ENCODE measurements at places on chromosomes 2 and 18.

DNA sequence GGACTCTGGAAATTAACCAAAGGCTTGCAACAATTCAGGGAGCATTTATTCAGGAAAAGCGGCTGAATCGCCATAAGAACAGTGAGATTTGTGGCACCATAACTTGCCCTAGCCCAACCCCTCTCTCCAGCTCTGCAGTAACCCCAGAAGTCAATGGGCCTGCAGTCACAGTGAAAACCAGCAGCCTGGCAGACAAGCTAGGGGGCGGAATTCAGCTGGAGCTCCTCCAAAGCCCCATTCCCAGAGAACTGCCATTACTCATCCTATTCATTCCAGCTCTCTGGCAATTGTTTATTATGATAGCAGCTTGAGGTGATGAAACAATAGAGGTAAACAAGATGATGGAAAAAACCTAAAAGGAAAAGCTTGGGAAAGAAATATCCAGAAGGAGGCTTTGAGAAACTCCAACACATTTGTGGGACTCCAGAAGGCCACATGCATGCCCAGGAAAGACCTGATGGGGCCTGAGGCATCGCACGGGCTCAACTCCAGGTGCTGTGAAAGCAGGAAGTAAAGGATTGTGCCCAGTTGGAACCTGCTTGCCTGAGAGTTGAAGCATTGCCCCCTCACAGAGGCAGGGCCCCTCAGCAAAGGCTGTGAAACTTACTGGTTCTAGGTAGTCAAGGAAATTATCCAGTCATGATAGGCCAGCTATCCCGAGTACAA is 126.7 kb downstream of the TWIST2 start:
- no peak for DNase-seq

DNA sequence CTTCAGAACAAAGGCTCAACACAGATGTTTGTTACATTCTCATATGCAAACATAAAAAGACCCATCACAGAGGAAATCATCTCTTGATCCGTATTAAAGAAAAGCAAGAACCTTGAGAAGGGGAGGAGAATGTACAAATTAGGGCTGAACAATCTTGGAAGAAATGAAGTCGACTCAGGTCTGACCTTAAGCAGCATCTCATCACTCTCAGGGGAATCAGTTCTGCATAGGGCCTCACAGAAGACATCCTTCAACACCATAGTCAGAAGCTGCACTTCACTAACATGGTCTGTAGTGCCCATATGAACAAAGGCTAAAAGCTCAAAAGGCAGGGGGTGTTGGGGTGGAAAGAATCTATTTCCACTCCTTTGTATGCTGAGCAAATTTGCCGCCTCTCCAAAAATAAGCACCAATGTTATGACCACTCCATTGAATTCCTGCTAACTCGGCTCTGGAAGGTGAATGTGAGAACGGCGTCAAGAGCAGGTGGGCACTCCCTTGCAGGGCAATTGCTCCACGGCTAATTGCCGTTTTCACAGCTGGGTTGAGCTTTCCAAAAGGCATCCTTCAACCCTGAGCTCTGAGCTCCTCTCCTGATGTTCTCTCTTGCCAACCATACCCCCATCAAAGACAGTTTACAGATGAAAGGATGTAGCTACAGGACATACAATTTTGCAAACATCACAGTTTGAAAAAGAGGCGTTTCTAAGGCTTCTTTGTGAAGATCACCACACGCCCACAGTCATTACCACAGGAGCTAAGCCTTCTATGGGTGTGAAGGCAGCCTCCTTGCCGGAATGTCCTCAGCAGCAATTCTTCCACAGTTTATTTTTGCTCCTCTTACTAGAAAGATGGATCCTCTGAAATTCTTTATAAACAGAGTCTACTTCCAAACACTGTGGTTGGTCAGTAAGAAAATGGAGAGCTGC is 10.0 kb downstream of the KLF7 start:
- no peak for DNase-seq

DNA sequence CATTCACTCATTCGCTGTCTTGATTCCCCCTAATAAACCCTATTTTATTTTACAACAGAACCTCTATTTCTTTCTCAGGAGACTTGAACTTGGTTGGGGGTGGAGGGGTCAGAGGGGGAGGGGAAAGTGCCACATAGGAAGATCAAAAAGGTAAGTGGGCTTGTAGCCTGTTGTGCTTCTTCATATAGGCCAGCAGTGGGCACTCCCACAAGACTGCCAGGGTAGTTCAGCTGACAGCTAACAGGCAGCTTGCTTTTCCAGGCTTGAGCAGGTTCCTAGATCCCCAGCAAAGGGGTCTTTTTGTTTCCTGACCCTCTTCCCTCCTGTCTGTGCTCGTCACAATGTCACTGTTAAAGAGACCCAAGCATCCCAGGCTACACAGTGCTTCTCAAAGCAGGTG is 829 bp upstream of the KIAA2012 start:
- DNase-seq: no peak

- DNase-seq: no peak
These were observed 28.2 kb upstream of the SLC8A1 start for GRCh38 chr2:40480073-40480472.

- DNase-seq: no peak
These were observed 23.0 kb downstream of the TCF7L1 start for GRCh38 chr2:85156153-85156552.

DNA sequence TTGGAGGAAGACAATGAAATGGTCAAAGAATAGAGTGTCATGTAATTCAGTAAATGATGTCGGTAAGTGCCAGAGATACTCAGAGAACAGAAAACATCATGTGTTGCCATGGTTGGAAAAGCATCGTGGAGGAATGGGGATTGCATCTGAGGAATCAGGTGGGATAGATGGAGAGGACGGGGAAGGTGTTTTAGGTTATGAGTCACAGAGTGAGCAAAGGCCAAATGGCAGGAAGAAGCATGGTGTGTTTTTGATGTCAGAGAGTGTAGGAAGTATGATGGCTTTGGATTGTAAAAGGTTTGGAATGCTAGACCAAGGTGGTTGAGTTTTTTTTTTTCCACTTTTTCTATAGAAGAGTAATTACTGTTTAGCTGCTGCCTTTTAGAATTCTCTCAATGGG is 27.5 kb upstream of the CD28 start:
- DNase-seq: no peak

DNA sequence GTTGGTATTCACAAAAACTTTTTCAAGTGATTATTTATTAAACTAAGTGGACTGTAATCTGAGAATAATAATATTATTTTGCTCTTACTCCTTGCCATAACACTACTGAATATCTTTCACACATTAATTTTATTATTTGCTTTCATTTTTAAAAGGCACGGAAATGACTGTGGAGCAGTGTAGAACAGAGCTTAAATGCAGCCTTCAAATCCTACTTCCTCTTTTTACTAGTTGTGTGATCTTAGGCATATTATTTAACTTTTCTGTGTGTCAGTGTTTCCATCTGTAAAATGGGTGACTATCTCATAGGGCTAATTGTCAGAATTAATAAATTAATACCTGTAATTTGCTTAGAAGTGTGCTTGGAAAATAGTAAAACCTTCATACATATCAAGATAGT is 55.5 kb upstream of the SLC8A1 start:
- DNase-seq: no peak

DNA sequence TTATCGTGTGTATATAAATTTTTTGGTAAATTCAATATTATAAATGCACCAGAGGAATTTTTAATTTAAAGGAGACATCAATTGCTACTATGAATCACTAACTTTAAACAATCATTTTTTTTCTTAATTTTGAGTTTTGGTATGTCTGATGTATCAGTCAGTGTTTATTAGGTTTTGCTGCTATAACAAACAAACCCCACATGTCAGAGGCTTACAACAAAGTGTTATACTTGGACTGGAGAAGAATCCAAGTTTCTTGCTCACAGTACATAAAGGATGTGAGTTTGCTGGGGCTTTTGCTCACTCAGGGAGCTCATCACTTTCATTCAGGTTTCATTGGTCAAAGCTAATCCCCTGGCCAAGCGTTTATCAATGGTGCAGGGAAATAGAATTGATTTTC is 81.8 kb downstream of the VWC2L start:
- DNase-seq: no peak

DNA sequence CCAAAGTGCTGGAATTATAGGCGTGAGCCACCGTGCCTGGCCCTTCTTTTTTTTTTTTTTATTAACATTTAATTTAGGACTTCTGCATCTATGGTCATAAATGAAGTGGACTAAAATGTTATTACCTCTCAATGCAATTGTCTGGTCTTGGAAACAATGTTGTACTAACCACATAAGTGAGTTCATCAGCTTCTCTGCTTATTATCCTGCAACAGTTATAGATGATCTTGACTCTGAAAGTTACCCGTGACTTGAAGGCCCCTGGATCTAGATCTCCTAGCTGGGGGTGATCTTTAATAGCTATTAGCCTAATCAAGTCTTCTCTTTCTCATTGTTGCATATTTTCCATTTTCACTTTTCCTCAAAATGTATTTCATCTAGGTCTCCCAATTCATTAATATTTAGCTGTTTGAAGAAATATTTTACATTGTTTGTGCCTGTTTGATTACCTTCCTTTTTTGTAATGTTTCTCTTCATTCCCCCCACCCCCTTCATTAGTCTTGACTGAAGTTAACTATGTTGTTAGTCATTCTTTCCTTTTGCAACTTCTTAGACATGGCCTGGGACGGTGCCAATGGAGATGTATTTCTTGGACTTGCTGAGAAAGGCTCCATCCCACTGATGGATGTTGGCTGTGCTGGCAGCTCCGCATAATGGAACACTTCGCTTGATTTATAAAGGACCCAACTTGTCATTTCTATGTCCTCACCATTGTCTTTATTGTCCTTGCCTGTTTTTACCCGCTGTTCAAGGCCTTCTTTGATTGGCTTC is 141.6 kb upstream of the RIOK3 start:
- no peak for DNase-seq

- DNase-seq: no peak
These were observed 55.9 kb upstream of the NARS1 start for GRCh38 chr18:57677262-57678211.

DNA sequence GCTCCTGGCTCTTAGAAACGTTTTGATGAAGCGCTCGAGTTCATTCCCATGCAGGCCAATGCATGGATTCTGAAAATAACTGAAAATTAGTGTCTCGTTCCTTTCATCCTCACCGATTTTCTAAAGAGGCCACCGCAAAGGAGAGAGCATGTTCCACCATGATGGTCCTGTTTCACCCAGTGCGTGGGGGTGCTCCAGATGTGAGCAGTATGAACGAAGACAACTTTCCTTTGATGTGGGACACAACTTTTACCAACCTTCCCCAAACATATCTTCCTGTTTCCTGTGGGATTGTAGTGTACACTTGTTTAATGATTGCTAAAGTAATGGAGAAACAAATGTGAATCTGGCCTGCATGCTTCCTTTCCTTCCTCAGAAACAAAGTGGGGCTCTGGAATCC is 114.5 kb downstream of the PRPF40A start:
- no peak for DNase-seq

- no peak for DNase-seq
These were observed 71.3 kb upstream of the TCF7L1 start for GRCh38 chr2:85061896-85062295.

- DNase-seq: no peak
These were observed 51.0 kb downstream of the ANKRD44 start for GRCh38 chr2:197259470-197259999.

DNA sequence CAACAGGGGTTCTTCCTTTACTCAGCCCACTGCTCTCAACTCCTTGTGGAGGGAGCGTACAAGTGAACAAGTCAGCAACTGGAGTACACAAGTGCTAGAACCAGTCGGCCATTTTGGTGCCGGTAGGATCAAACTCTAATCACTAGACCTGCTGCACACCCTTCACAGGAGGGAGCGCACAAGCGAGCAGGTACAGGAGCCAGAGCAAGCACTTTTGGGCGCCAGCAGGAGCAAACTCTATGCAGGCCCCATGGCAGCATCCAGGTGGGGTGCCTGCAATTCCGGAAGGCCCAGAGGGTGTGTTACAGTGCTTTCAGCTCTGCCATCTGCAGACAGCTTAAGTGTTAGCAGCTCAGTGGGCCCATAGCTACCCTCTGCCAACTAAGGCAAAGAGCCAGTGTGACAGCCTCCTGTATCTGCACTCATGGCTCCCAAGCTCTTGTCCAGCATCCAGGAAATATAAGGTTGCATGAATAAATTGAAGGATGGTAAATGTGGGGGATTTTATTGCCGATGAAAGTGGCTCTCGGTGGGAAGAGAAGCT is 426.1 kb downstream of the DCC start:
- no peak for DNase-seq

DNA sequence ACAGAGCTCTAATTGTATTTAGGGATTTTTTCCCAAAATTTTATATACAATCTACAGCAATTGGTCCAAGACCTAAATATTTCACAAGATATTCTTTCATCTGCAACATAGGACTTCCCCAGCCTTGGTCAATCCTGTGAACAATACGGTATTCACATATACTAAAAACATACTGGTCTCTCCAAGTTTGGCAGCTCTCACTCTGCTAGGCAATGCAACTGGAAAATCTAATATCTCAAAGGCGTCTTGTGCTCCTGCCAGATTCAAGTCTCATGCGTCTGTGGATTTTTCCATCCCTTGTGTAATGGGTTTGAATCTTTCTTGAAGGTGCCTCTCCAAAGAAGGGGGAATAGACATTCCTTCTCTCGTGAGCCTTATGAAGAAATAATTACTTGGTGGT is 27.4 kb upstream of the MBOAT2 start:
- no peak for DNase-seq

DNA sequence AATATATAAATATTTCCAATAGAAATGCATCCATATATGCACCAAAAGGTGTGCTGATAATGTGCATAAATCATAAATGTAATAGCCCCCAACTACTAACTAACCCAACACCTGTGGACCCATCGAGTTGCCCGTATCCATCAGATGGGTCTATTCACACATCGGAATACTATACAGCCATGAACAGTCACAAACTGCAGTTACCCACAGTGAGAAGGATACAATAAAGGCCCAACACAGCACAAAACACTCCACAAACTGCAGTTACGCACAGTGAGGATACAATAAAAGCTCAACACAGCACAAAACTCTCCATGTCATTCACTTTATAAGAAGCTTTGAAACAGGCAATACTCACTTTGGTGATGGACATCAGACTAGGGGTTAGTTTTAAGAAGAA is 145.3 kb upstream of the OTOS start:
- no peak for DNase-seq

- DNase-seq: no peak
These were observed 215.5 kb downstream of the XIRP2 start for GRCh38 chr2:167103757-167104133.

- no peak for DNase-seq
These were observed 111.6 kb upstream of the DLX2 start for GRCh38 chr2:172214252-172214651.

GRCh38 chr18:77055429-77056300 is 76.9 kb downstream of the MBP start:
- no peak for DNase-seq

DNA sequence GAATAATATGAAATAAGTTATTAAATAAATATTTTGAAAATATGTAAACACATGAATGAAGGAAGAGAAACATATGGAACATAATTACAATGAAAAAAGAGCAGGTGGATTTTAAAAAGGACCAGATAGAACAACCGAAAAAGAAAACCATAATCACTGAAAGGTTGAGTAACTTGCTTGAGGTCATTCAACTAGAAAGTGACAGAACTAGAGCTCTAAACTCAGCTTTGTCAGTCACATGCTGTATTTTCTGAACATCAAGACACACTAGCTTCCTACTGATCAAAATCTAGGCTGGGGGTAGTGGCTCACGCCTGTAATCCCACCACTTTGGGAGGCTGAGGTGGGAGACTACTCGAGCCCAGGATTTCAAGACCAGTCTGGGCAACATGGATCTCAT is 30.0 kb upstream of the ITGAV start:
- no peak for DNase-seq
